ENCODE measurements at places on chromosomes 6 and 20.
A peak's percentile ranks its signal among the peaks of the same experiment; 100 is the strongest.

GRCh38 chr6:123898665-123899064, 95.0 kb downstream of the NKAIN2 start:
- DNase-seq = no peak

DNA sequence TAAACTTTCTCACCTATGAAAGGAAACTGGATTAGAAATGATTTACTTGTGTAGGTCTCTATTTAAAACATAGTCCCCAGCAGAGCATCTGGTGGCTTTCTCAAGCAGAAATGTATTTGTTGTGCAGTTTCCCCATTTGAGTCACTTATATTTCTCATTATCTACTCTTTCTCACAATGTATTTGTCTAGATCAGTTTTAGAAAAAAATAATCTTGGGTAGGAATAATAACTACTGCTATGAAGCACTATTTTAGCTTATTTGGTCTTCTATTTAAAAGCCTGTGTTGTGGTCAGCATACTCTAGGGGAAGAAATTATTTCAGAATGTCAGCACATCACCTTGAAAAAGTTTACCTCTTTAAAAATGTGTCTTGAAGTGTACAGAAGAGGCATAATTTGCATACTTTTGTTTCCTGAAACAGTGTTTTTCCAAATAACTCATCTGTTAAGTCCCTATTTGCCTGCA, 60.9 kb upstream of the PRL start:
- no peak for DNase-seq

DNA sequence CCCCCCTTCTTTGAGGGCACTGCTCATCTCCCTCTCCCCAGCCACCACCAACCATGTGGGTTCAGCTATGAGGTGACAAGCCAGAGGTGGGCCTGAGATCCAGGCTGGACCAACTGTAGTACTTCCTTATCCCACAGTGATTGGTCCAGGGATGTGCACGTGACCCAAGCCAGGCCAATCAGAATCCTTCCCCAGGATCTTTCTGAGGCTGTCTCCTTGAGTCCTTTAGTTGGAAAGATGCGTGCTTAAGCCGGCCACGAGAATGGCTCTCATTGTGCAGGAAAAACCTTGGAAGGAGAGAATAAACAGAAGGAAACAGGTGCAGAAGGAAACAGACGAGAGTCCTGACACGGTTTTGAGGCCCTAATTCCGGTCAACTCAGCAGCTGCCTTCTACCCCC, 39.2 kb downstream of the ZC3H12D start:
- DNase-seq = no peak

- no peak for DNase-seq
Observed at GRCh38 chr6:16204653-16205376, 33.6 kb upstream of the GMPR start.

- DNase-seq = no peak
Observed at GRCh38 chr20:60465993-60466686, 507.9 kb downstream of the CDH26 start.

GRCh38 chr6:37565267-37566110, 65.8 kb upstream of the CCDC167 start:
- peak; percentile 96 for DNase-seq

DNA sequence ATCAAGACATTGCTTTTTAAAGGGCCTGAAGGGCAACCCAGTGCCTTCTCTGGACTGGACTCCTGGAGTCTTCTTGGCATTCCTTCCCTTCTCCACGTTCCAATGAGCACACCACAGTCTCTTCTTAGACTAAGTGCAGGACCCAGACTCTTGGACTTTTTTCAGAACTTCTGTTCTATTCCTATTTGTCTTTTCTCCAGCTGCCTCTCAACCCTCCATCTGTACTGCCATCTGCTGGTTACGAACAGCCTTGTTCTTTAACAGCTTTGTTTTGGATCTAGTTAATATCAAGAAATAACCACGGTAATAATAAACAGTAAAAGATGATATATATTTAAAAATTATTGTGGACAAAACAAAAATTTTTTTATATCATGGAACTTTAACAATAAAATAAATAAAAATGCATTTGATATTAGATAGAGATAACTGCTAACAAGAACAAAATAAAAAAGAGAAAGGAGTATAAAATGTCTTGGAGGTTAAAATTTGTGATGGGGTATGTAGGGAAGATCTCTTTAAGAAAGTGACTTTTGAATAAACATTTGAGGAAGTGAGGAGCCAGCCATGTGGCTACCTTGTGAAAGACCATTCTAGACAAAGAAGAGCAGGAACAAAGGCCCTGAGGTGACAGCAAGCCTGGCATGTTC, 105.1 kb upstream of the HCRTR2 start:
- peak; percentile 45 for DNase-seq

- DNase-seq = no peak
Observed at GRCh38 chr20:19137641-19138040, 74.8 kb upstream of the SLC24A3 start.

DNA sequence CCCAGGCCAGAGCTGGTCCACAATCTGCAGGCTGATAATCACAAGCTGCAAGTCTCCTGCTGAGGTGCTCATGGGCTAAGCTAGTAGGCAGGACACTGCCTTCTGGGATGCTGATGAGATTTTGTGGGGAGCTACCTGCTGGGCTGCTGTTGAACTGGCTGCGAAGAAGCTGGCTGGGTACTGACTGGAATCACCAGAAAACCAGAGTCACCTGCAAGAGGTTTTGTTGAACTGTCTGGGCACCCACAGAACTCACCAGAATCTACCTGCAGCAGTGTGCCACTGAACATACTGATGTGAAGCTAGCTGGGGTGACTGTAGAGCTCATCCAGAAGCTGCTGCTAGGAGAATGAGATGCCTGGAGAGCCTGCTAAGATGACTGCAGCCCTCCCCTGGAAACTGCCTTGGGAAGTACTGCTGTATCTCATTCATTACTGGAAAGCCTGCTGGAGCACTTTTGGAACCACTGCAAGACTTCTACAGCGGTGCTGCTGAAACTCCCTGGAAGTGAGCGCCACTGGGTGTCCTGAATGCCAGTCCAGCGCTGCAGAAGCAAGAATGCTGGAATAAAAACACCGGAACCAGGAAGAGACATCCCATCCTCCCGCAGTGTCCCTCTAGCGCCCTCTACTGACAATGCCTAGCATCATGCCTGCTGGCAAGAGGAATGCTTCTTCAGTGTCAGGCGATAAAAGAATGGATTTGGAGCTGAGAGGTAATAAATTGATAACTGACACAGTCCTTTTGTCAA, 64.9 kb upstream of the ARHGAP18 start:
- peak; percentile 80 for DNase-seq

- DNase-seq = peak; percentile 2
Observed at GRCh38 chr6:29887330-29887818, 55.0 kb upstream of the HLA-A start.

DNA sequence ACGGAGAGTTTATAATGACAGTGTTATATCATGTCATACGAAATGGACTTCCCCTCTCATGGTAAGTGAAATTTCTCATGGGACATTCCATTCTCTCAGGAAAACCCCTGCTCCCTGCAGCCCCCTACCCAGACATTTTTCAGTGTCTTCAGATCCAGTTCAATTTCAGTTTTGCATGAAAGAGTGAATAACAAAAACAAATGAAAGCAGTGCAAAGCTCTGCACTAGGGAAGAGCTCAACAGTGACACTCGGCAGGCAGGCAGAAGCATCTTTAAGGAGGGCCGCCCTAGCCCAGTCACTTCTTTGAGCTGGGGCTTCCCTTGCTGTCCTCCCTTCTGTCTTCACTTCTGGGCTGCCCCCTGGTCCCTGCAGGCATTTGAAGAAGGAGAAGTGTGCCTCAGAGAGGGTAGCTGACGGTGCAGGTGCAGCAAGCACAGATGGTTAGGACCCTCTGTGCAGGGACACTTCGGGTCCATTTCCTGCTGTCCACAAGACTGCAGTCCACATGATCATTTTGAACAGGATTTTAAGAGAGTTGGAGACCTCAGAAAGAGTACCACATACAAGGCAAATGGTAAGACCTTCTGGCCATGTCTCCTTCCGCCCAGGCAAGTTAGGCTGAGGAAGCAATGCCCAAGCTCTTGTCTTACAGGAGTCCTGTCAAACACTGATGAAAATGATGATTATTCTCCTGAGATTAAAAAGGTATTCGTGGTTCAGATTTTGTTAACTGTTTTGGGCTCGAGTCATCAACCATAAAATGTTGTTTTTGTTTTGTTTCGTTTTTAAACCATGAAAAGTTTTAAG, 5.4 kb upstream of the DUSP22 start:
- DNase-seq = no peak

- DNase-seq = peak; percentile 58
Observed at GRCh38 chr6:110356778-110357177, 1.4 kb downstream of the METTL24 start.

DNA sequence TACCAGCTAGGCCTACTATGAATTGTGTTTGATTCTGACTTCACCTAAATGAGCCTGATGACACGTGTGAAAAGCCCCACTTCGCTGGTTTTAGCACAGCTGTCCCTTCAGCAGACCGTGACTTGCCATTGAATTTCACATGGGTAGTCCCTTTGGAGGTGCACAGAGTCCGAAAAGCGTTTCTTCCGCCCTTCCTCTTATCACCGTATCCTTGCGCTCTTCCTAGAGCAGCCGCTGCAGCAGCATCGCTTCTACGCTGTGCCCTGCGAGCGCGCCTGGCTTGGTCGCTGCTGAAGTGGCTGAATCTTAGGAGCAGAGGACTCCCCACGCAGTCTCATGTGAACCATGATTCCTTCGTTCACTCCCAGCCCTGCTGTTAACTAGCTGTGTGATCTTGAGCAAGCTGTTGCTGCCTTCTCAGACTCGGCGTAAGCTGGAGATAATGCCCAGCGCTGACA, 127.0 kb downstream of the PACRG start:
- DNase-seq = no peak

DNA sequence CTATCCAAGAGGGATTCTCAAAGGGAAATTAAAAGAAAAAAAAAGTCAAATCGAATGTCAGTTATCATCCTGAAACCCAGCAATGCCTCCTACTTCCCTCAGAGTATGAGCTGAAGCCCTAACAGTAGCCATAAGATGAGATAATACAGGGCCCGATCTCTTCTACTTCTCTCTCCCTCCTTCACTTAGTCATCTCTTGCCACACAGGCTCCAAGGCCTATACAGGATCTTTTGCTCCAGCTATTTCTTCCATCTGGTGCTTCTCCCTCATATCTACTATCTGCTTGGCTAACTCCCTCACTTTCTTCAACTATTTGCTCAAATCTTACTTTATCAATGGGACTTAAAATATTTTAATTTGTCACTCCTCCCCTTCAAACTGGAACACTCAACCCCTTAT, 215.3 kb downstream of the RNGTT start:
- no peak for DNase-seq

- no peak for DNase-seq
Observed at GRCh38 chr20:48765359-48765758, 62.4 kb downstream of the PREX1 start.
